ENCODE measurements at places on chromosomes 7 and 10.

DNA sequence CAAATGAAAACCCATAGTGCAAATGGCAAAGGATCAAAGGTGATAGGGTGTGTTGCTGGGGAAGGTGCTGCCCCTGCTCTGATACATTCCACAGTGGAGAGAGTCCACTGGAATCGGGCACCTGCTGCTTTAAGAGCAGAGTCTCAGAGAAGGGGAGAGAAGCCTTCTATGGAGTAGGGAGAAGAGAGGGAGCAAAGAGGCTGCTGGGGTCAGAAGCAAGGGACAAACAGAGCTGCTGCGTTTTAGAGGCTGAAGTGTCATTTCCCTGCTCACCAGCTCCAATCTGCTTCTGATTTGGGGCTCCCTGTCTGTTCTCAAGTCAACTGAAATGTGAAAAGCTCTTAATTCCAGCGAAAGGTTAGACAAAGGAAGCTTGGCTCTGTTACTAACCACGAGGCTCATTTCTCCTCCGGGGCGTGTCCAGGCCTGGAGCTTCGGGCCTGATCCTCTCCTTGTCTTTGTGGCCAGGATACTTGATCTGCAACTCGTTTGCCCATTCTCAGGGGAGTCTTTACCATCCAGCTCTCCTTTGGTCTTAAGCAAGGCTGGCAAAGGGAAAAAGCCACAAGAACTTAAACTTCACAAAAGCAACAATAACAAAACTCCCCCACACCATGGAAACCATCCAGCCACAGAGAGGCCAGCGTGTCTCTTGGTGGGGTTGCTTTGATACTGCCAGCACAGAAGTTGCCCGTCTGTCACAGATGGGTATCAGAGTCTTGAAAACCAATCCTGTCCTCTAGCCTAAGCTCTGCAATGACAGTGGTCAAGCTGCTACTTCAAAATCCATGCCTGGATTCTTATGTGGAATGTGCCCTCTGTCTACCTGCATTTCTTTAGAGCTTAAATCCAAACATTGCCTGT, 692.6 kb downstream of the SUGCT start:
- DNase-seq, result no peak

GRCh38 chr7:111746950-111747349, 184.7 kb upstream of the IMMP2L start:
- no peak for DNase-seq

DNA sequence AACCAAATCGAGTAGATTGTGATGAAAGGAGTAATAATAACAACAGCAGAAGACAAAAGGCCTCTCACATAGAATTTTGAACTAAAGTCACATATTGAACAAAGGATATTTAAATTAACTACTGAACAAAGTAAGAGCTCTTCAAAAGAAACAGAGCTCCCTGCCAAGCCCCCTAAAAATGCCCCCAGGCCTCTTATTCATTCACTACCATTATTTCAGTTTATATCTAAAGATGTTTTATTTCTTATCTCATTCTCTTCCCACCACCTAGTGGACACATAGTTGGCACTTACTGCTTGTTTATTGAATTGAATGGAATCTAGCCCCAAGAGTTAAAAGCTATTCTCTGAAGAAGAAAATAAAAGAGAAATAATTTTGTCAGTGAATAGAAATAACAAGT, 37.4 kb downstream of the VCL start:
- no peak for DNase-seq

- DNase-seq, result no peak
Measured at GRCh38 chr10:17171141-17171641, 30.3 kb downstream of the TRDMT1 start.

Measured in NCI-H2107 (cell line).